ENCODE measurements at places on chromosomes 4 and X.

GRCh38 chrX:2261831-2262667, 238.7 kb downstream of the DHRSX start:
- no peak for DNase-seq

DNA sequence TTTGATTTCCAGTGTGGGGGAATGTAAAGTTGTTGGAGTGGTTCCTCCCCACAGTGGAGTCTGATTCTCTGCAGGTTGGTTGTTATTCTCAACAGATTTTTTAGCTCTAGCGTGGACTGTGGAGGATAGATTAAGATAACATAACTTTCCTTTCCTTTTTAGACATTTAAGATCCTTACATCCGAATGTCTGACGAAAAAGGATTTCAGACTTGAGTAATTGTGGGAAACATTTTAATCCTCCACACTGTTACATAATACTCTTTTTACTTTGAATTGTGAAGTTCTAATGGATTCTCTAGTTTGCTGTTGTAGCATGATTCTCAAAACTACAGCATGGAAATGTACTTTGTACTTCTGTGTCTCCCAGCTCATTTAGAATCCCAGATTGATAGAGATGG, 107.8 kb downstream of the ARHGAP10 start:
- no peak for DNase-seq

- no peak for DNase-seq
These were observed 38.8 kb downstream of the GAB1 start for GRCh38 chr4:143375326-143376073.

- DNase-seq = no peak
These were observed 16.5 kb downstream of the GPR173 start for GRCh38 chrX:53065104-53065503.

GRCh38 chr4:22490718-22491315, 25.0 kb downstream of the ADGRA3 start:
- DNase-seq = no peak

- DNase-seq = no peak
These were observed 59.3 kb downstream of the WDFY3 start for GRCh38 chr4:84907145-84907544.

DNA sequence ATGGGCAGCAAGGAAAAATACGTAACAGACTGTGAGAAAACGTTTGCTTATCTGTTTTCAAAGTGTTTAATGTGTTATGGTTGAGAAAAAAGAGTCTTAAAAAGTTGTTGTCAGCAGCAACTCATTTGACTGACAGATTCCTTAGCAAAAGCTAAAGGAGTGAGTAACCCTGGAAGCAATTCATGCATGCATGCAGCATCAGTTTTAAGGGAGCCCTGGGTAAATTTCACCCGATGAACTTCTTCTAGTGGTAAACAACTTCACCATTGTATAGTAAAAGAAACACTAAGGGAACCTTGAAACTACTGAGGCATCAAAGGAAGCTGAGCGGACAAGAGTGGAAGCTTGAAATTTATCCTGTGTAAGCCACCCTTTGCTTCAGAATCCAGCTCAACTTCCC, 583.2 kb upstream of the INTU start:
- no peak for DNase-seq

DNA sequence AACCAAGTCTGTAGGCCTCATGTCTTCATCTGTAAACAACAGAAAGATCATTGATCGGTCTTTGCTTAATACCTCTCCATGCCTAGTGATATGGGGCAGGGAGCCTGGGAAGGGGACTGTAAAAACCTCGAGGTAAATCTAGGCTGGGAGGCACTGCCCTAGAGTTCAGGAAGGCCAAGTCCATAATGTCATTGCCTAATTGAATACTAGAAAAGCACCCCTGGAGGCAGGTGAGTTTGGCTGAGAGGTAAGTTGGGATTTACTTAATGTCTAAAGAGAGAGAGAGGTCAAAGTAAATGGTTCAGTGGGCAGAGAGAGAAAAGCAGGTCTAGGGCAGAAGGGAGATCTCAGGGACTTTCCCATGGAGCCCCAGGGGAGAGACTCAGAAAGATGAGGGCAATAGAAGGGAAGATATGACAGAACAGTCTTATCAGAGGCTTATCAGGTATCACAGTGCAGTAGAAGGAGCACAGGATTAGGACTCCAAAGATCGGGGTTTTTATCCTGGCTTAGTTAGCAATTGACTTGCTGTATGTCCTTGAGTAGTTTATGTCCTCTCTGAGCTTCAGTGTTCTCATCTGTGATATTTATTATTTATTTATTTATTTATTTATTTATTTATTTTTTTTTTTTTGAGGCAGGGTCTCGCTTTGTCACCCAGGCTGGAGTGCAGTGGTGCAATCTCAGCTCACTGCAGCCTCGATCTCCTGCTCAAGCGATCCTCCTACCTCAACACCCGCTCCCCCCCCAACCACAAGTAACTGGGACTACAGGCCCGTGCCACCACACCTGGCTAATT, 85.2 kb downstream of the SLC16A2 start:
- no peak for DNase-seq

- no peak for DNase-seq
These were observed 70.8 kb downstream of the NPNT start for GRCh38 chr4:105966051-105966450.

GRCh38 chrX:39174772-39175417, 373.6 kb downstream of the MID1IP1 start:
- no peak for DNase-seq

- no peak for DNase-seq
These were observed 169.1 kb upstream of the PCDH18 start for GRCh38 chr4:137701401-137701800.

DNA sequence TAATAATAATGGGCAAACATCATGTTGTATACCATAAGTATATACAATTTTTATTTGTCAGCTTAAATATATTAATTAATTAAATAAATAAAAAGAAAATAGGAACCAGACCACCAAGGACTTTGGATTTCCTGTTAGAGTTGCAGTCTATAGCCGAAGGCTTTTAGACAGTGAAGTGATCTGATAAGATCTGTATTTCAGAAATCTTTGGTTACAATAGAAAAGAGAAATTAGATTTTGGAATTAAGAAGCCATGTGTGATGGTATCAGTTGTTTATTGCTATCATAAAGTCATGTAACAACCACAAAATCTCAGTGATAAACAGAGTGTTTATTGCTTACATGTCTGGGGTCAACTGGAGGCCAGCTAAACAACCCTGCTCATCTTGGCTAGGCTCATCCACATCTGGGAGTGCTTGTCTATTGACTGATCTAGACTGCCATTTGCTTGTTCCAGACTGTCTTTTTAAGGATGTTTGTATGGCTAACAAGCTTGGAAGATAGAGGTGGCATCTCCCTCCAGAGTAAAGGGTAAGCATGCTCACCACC, 142.1 kb upstream of the USP9X start:
- DNase-seq = no peak

GRCh38 chr4:107801766-107802211, 22.9 kb upstream of the SGMS2 start:
- no peak for DNase-seq

DNA sequence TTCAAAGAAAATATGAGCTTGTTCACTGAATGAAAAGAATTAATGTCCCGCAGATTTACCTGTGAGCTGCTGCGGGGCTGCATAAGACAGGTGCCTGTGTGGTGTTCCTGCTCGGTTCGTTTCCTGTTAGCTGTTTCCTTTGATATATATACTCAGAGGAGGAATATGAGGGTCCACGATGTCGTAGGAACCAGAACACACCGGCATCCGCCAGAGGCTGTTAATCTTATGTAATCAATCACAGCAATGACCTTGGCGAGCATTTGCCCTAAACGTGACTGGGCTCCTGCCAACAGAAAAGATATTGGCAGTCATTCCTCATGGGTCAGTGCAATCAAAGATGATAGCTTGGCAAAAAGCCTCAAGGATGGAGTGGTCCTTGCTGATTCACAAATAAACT, 260.1 kb downstream of the EVC2 start:
- no peak for DNase-seq

- no peak for DNase-seq
These were observed at the start of gene SPP1 for GRCh38 chr4:87975466-87975865. Gene SPP1, plus strand, starts transcription at chr4:87975714. Its CDS starts 1,182 bp downstream, at chr4:87976896.

DNA sequence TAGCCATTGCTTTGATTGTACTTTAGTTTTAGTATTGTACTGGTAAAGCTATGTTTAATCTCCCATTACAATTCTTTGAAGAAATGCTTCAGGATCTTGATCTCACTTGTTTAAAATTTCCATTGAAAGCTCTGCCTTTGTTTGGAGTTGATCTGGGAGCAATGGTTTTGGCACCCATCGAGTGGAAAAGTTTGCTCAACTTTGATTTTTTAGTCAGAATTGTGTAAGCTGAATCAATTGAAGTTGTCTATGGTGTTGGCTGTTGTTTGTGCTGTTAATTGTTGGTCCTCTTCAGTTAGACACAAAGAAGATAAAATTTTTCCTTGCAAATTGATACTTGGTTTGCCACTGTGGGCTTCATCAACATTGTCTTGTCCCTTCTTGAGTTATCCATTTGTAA, 99.8 kb upstream of the ADAD1 start:
- no peak for DNase-seq

All from stimulated activated CD8-positive, alpha-beta memory T cell treated with anti-CD3 and anti-CD28 coated beads, Interleukin-4, amount 100 ng/mL, for 1 hour (primary cell).